RKO (cell line): ENCODE measurements at places on chromosomes 11 and 22.

GRCh38 chr22:32628628-32629572 lies 154.3 kb downstream of the FBXO7 start:
- no peak for DNase-seq

GRCh38 chr22:17786435-17787161 lies 12.3 kb upstream of the BID start:
- DNase-seq = no peak

DNA sequence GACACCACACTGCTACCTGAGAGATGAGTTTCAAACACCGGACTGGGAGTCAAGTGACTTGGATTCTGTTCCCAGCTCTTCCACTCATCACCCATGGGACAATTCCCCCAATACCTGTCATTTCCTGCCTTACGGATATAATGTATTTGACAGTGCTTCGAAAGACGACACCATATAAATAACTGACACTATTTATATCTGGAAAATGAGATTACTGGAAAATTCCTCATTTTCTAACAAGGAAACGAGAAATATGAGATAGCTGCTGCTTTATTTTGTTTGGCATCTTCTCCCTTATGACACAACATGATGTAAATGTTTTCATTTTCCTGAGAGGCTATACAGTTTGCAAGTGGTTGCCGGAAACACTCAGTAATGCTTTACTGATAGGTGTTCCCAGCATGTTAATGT lies 8.6 kb downstream of the HSCB start:
- no peak for DNase-seq

DNA sequence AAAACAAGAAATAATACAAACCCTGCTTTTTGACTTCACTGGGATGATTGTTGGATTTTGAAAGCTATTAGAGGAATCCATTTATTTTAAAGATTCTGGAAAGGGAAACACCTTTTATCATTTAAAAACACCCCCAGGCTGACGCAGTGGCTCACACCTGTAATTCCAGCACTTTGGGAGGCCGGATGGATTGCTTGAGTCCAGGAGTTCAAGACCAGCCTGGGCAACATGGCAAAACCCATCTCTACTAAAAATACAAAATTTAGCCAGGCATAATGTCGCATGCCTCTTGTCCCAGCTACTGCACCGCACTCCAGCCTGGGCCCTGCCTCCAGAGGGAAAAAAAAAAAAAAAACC lies 317 bp upstream of the SCN2B start:
- DNase-seq = no peak

DNA sequence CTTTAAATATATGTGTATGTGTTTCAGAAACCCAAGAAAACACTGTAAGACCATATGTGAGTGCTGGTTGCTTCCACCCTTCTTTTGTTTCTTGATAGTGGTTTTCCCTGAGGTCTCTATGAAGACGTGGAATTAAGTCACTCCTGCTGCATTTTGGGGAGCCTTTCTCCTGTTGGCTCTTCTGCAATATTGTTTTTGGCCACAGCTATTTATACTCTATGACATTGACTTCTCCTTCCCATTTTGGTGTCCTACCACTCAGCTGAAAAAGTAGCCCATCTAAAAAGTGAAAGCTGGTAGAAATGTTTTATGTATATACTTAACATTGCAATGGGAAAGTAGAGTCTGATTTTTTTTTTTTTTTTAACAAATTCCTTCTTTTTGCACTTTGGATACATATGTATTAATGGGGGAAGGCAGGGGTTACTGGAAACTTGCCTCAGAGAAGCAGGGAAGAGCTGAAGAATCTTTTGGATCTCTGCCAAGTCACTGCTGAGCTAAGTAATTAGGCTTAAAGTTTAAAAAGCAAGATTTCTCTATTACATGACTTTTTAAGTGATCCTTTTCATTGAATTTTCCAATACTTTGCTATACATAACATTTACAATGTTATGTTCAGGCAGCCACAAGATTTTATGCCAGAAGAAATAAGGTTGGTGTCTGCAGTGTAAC lies 1.8 kb downstream of the TTC17 start:
- DNase-seq = peak; percentile 49

- DNase-seq = no peak
These were observed 31.5 kb downstream of the CDKN1C start for GRCh38 chr11:2853997-2854560.

GRCh38 chr11:126892756-126893155 lies 107.8 kb downstream of the KIRREL3 start:
- no peak for DNase-seq

DNA sequence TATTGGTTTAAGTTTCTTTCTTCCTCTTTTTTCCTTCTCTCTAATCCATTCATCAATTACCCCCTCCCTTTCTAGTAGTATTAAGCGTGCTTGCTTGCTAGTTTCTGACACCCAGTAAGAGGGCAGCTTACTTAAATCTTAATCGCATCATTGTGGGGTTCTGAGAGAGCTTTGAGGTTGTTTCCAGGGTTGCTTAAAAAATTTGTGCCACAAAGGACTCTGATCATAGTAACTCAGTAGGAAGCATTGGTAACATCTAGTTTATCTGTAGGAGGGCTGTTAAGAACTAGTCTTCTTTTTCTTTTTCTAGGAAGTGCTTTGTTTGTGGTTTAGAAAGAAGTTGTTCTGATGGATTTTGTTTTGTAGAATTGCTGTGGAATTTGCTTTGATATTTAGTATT lies 45.3 kb downstream of the TMEM135 start:
- DNase-seq = no peak

- DNase-seq = peak; percentile 49
These were observed 816 bp downstream of the PDE3B start for GRCh38 chr11:14644226-14645014.

DNA sequence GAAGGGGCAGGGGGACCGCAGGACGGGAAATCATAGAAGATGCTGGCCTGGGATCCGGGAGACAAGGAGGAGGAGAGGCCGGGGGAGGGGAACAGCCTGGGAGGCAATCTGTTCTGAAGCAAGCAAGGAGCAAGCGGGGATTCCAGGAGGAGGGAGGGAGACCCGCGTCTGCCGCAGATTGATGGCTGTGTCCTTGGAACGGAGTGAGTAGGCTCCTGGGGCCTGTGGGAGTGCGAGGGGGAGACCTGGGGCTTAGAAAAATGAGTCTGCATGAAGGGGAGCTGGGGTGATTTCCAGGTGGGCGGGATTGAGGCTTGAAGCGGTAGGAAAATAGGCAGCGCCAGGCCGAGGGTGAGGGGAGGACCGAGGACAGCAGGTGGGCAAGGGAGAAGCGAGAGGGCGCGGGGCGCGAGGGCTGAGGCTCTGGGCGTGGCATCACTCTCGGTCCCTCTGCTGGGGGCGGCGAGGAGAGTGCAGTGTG lies 1.6 kb upstream of the LRRC55 start:
- DNase-seq = no peak

DNA sequence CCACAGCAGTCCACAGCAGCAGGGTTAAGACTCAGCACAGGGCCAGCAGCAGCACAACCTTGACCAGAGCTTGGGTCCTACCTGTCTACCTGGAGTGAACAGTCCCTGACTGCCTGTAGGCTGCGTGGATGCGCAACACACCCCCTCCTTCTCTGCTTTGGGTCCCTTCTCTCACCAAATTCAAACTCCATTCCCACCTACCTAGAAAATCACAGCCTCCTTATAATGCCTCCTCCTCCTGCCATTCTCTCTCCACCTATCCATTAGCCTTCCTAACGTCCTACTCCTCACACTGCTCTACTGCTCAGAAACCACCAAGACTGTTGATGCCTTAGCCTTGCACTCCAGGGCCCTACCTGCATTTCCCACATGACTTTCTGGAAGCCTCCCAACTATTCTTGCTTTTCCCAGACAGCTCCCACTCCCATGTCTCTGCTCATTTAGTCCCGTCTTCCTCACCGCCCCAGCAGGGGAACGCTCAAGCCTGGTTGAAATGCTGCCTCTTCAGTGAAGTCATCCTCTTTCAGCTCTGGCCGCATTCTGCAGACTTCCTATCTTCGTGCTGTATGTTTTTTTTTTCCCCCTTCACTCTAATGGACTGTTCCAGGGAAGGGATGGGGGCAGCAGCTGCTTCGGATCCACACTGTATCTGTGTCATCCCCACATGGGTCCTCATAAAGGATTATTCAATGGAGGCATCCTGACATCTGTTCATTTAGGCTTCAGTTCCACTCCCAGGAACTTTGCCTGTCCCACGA lies 3.3 kb downstream of the IL18BP start:
- no peak for DNase-seq

- DNase-seq = no peak
These were observed 10.0 kb downstream of the UPB1 start for GRCh38 chr22:24504956-24505736.

- no peak for DNase-seq
These were observed 2.6 kb downstream of the CSF2RB start for GRCh38 chr22:36916034-36916433.

GRCh38 chr11:62553080-62553838 lies 6.7 kb upstream of the AHNAK start:
- peak; percentile 99 for DNase-seq

DNA sequence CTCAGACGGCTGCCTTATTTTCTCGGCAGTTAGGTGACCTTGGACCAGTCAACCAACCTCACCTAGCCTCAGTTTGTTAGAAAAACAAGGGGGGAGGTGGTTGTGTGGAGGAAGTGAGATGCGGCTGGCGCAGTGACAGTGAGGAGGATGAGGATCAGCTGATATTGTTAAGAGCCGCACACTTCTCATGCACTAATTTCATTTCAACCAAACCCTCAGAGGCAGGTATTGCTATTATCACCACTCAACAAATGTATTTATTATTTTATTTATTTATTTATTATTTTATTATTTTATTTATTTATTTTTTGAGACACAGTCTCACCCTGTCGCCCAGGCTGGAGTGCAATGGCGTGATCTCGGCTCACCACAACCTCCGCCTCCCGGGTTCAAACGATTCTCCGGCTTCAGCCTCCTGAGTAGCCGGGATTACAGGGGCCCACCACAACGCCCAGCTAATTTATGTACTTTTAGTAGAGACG lies 2.1 kb downstream of the LGALS1 start:
- no peak for DNase-seq

DNA sequence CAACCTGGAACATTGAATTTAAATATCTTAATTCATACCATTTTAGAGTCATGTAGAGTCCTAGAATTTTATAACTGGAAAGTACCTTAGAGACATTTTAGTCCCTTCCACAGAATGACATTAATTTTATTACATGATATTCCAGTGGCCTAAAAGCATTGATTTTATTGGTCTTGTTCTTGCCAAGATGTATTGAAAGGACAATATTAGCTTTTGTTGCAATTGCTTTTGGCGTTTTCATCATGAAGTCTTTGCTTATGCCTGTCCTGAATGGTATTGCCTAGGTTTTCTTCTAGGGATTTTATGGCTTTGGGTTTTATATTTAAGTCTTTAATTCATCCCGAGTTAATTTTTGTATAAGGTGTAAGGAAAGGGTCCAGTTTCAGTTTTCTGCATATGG lies 29.0 kb downstream of the OR51F1 start:
- DNase-seq = no peak

DNA sequence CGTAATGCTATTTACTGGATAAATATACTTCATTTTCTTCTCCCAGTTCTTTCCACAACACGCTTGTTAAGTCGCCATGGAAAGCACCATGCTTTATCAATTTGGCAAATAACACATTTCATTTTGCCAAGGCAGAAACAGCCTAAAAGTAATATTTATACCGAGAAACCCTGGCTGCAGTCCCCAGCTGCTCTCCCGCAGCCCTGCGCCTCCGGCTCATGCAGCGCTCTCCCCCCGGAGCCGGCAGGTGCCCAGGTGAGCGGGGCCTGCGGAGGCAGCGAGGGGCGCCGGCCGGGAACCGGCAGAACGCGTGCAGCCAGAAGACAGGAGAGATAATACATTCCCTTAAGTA lies 681 bp upstream of the ARHGEF12 start:
- no peak for DNase-seq

DNA sequence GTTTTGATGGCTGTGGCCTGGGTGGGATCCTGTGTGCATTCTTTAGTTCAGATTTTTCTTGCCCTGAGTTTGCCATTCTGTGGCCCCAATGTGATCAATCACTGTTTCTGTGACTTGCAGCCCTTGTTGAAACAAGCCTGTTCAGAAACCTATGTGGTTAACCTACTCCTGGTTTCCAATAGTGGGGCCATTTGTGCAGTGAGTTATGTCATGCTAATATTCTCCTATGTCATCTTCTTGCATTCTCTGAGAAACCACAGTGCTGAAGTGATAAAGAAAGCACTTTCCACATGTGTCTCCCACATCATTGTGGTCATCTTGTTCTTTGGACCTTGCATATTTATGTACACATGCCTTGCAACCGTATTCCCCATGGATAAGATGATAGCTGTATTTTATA lies 620 bp downstream of the OR4C16 start:
- DNase-seq = no peak

DNA sequence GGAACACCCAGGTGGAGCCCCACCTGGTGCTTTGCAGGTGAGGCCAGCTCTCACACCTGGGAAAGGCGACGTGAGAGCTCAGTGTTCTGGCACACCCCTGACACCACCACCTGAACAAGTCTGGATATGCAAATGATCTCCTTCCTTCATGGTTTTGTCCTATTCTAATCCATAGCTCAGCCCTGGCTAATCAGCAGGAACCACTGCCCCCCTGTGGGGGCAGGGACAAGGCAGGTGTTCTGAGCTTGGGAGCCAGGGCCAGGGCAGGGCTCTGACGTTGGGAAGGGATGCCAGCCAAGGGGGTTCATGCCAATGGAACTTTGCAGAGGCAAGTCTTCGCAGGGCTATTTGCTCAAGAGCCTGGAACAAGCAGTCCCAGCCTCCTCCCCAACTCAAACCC lies 144.2 kb downstream of the TRIM29 start:
- DNase-seq = no peak

DNA sequence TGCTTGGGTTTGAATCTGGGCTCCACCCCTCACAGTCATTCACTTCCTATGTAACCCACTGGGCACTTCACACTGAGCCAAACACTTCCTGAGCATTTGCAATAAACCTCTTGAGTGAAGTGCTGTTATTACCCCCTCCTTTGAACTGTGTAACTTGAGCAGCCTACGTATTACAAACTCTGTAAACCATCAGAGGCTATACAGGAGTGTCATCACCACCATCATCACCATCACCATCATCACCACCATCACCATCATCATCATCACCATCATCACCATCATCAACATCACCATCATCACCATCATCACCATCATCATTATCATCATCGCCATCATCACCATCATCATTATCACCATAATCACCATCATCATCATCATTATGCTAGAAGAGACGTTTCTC lies 18.4 kb downstream of the RTL6 start:
- DNase-seq = no peak

GRCh38 chr11:80365076-80365725 lies 924.4 kb upstream of the TENM4 start:
- DNase-seq = no peak

GRCh38 chr11:119741369-119742262 lies 12.6 kb upstream of the NECTIN1 start:
- DNase-seq = no peak

- no peak for DNase-seq
These were observed 789.4 kb downstream of the OPCML start for GRCh38 chr11:132742929-132743328.

GRCh38 chr22:27790376-27791158 lies 11.0 kb downstream of the MN1 start:
- no peak for DNase-seq

GRCh38 chr11:30015725-30016412 lies 961 bp downstream of the KCNA4 start:
- DNase-seq = no peak
